ENCODE measurements at places on chromosomes 16 and 17.
A peak's percentile ranks its signal among the peaks of the same experiment; 100 is the strongest.

- DNase-seq = peak; percentile 42
Measured at GRCh38 chr17:63039899-63040602, 74.0 kb downstream of the TANC2 start.

GRCh38 chr16:67349172-67349571, 22.6 kb downstream of the LRRC36 start:
- DNase-seq = no peak

DNA sequence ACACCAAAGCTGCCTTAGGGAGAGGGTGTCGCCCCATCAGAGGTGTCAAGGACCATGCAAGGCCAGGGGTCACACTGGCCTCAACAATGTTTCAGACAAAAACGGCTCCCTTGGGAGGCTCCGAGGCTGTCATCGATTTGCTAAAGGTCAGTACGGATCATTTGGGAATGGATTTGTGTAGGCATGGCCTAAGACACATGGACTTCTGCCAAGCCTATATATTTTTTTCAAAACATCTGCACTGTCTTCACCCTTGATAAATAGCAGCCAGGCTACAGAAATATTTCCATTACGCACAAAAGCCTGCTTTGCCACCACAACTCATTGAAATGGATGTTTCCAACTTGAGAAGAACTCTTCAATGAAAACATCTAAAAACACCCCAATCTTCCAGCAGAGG, 10.3 kb downstream of the CUEDC1 start:
- no peak for DNase-seq

DNA sequence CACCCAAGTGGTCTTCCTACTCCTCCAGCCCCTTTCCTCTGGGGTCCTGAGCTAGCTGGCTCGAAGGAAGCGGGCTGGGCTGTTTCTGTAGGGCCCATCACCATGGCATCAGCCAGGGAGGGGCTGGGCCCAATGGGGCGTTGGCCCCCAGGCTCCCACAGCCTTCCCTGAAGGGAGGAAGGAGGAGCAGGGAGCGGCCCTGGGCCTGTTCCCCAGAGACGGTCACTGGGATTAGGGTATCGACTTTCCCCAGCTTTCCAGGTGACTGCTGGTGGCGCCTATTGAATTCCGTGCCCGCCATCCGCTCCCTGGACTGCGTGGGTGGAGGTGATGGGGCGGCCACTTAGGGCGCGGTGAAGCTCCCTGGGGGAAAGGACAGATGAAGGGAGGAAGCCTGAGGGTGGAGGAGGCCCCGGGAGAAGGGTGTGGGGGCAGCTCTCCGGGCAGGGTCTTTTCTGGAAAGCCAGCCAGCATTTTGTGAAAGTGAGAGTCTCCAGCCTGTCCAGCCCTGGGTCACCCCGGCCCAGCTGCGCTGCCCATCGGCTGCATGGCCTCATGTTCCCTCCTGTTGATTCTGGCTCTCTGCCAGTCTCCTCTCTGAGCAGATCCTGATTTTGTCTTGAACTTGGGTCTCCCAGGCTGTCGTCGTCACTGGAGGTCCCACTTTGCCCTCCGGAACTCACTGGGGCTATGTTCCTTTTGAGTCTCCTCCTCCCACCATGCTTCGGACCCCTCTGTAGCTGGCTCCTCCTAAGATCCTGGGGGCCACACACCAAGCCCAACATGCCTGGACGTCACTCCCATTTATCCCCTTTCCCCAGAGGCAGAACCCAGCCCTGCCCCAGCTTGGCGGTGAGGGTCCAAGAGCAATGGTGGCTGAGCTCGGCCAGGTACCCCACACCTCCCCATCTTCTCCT, 9.8 kb downstream of the NHERF1 start:
- peak; percentile 81 for DNase-seq

DNA sequence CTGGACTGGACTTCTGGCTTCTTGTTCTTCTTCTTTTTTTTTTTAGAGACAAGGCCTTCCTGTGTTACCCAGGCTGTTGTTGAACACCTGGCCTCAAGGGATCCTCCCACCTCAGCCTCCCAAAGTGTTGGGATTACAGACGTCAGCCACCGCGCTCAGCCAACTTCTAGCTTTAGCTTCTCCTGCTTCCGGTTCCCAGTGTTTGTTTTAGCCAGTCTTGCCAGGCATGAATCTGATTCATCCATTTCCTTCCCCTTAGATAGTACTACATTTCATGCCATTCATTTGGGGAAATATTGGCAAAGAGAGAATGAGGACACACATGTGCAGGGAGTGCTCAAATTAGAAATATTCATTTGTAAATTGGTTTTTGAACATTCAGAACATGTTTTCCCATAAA, 12.1 kb upstream of the NDUFAB1 start:
- no peak for DNase-seq

GRCh38 chr17:52255347-52255746, 96.8 kb upstream of the CA10 start:
- no peak for DNase-seq

DNA sequence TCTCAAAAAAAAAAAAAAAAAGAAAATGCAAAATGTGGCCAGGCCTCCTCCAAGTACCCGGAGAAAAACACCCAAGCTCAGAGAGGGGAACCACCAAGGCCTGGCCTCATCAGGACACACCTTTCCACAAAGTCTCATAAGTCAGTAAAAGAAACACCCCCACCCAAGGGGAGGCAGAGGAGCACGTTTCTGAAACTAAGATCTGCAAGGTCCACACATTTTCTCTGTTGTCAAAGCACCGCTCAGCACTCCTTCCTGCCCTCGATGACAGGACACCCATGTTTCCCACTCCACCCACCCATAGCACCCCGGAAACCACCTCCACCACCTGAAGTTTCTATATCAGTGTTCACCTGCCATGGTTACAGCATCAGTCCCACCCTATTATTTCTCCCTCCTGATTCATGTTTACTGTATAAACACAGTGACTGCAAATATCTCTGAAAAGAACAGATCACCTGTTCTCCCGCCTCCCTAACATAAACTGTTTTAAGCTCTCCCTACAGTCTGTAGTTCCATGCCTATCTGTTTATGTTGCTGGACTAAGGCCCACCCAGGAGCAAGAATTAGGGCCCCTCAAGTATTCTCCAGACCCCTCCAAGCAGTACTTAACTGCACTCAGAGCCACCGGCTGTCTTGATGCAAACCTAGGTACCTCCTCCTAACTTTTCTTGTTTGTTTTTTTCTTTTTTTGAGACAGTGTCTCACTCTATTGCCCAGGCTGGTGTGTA, 2.0 kb downstream of the CORO7 start:
- no peak for DNase-seq

GRCh38 chr17:78095035-78095434, 33.5 kb downstream of the TMC6 start:
- DNase-seq = no peak

- no peak for DNase-seq
Measured at GRCh38 chr16:54722210-54722676, 208.4 kb upstream of the IRX5 start.

GRCh38 chr17:74992223-74992622, 4.8 kb downstream of the CDR2L start:
- no peak for DNase-seq

- no peak for DNase-seq
Measured at GRCh38 chr17:32870969-32871368, 6.0 kb downstream of the MYO1D start.

GRCh38 chr16:85731179-85731578, 19.7 kb downstream of the C16orf74 start:
- no peak for DNase-seq

GRCh38 chr16:30694926-30695693, 3.9 kb upstream of the SRCAP start:
- DNase-seq = no peak

DNA sequence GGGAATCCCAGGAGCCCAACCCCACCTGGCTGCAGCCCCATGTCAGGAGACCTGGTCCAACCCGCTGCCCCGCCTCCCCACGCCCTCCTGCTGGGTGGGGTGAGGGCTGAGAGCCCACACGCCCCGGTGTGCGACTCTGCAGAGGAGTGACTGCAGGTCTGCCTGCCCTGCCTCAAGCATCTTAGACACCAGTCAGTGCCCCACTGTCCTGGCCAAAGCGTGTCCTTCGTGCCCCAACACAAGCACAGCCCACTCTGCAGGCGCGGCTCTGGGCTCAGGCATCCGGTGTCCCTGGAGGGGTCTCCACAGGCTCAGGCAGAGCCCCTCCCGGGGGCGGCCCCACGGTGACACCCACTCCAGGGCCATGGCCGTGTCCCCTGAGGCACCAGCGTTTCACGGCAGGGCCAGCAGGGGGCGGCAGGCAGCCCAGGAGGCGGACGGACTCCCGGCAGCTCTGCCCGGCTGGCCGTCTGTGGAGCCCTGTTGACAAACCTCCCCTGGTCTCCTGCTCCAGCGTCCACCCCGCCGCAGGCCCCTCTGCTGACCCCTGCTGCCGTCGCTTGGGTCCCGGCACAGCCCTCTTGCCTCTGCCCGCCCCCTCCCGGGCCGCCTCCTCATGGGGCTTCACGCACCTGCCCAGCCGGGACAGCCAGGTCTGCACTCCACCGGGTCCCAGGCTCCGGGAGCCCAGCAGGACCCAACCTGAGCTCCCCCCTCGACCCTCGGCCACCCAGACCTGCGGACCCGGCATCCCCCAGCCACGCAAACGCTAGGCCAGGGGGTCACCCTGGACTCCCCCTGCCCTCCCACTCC, 8.6 kb upstream of the UBE2I start:
- DNase-seq = peak; percentile 40

DNA sequence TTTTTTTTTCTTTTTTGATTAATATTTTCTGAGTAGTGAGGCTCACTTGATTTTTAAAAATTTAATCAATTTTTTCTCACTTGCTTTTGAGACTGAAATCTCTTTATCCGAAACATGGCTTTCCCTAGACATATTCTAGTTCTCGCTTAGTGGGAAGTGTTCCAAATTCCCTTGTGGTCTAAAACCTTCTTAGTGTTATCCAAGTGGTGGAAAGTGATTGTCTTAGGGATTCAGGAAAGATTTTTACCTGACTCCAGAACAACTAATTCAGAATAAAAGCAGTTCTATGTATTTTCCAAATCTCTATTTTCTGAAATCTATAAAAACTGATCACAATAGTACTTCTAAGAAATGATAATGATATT, 178.8 kb downstream of the MAP2K6 start:
- no peak for DNase-seq

Data from lung (tissue), 17 donors.